ENCODE measurements at places on chromosomes 12 and 14.

GRCh38 chr12:53592426-53592825 is 33.8 kb downstream of the ATF7 start:
- no peak for DNase-seq

DNA sequence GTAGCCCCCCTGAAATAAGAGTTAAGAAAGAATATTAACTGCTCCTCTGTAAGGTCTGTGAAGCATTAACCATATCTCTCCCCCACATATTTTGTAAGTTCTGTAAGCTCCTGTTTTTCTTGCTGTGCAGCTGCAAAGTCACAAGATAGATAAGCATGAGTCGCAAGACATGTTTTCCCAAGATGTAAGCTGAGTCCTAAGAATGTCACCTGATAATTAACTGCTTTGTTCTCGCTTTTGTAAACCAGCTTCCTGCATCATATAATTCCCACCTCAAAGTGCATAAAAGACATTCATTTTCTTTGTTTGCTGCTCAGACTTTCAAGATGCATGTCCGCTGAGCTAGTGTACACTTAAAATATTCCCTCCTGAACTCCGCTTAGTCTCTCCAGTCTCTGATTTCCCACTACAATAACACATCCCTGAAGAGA is 27.0 kb upstream of the PHC1 start:
- DNase-seq = no peak

GRCh38 chr12:20555771-20556170 is 139.4 kb upstream of the SLCO1C1 start:
- DNase-seq = no peak

DNA sequence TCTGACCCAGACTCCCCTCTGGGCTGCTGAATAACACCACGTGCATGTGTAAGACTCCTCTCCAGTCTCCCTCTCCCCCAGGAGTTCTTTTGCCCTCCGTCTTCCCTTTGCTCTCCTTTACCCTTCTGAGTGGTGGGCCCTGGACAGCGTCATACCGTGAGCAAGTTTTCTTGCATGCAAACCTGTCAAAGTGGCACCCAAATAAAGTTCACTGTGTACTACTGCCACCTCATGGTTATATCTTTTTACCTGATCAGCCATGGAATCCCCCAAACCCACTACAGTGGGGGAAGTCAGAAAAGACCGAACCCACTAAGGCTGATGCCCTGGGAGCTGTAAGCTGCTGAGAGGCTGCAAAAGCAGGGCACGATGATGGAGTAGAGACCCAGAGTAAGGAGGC is 131.1 kb upstream of the VRK1 start:
- DNase-seq = no peak

- no peak for DNase-seq
Measured at GRCh38 chr14:34710006-34710405, 4.4 kb downstream of the CFL2 start.

GRCh38 chr12:116337312-116337711 is 59.8 kb upstream of the MED13L start:
- no peak for DNase-seq

GRCh38 chr12:8829125-8829518 is 6.7 kb downstream of the A2ML1 start:
- DNase-seq = no peak

DNA sequence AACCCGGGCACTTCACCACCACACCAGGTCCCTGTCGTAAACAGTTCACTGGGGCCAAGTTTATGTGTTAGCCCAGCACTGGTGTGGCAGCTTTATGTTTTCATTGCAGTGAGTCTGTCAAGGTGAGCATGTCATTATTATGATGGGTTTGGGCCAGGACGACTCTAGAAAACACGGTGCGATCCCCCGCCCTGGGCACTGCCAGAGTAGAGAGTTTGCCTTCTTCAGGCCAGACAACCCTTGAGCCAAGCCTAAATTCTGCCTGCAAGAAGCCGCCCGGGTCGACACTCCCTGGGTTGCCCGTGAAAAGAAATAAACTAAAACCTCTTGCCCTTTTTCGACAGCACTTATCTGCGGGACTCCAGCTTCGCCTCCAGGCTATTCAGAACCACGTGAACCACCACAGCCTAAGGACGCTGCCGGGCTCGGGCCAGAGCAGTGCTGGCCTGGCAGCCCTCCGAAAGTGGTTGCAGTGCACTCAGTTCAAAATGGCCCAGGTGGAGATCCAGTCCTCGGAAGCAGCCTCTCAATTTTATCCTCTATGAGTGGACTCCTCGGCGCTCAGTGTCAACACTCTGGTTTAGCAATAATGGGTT is 81.8 kb downstream of the PRIMA1 start:
- DNase-seq = no peak

GRCh38 chr14:73696466-73697400 is 17.5 kb downstream of the PNMA1 start:
- no peak for DNase-seq

DNA sequence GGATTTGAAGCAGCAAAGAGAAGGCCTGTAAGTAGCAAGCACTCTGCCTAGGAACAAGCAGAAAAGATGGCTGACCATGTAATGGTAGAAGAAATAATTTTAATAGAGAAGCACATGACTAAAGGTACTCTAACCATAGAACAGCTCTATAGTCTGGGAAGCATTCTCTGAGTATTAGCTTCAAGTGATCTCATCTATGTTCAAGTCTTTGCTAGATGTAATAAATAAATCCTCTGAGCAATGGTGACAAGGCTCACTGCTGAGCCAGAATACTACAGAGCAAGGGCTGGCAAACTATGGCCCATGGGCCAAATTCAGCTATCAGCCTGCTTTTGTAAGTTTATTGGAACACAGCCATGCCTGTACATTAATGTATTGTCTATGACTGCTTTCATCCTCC is 84.8 kb downstream of the PEBP1 start:
- DNase-seq = no peak

DNA sequence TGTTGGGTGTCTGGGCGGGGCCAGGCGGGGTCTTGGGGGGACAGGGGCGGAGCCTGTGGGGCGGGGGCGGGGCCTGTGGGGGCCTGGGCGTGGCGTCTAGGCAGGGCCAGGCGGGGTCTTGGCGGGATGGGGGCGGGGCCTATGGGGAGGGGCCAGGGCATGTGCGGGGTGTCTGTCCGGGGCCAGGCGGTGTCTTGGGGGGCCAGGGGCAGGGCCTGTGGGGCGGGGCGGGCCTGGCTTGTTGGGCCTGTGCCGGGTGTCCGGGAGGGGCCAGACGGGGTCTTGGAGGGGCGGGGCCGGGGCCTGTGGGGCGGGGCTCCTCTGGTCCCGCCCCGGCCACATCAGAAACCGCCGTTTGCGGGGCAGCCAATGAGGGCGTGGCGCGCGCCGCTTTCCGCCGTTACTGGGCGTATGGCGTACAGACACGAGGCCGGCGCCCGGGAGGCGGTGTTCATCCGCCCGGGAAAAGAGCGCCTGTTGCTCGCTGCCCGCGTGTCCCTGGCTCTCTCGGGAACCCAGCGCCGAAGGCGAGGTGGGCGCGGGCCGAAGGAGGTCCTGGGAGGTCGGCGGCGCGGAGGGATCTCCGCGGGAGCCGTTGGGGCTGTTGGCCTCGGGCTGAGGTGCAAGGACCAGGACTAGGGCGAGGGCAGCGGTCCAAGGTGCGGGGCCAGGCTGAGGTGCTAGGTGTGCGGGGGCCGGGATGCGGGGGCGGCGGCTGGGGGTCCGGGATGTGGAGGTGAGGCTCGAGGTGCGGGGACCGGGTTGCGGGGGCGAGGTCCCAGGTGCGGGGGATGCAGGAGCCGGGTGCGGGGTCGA is at the start of gene PIWIL1:
PIWIL1 (plus strand) TSS at position 400 of the 816 bp plus-strand sequence. CDS start 4,705 bp downstream, outside the sequence.
- DNase-seq = no peak

DNA sequence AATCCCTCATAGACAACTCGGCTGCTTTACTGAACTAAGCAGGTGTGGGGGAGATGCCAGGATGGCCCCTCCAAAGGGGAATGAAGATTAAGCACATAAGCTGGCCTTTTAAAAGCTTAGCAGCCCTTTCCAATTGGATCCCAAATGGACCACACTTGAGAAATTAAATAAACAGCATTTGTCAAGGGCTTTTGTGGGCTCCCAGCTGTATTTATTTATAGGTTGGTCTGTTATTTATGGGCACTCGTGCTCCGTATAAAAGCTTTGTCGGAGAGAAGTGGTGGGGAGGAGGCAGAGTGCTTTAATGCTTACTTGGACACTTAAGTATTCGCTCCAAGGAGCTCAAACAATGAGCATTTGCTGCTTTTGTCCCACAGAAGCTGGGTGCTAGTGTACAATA is 580.2 kb downstream of the MED13L start:
- no peak for DNase-seq

DNA sequence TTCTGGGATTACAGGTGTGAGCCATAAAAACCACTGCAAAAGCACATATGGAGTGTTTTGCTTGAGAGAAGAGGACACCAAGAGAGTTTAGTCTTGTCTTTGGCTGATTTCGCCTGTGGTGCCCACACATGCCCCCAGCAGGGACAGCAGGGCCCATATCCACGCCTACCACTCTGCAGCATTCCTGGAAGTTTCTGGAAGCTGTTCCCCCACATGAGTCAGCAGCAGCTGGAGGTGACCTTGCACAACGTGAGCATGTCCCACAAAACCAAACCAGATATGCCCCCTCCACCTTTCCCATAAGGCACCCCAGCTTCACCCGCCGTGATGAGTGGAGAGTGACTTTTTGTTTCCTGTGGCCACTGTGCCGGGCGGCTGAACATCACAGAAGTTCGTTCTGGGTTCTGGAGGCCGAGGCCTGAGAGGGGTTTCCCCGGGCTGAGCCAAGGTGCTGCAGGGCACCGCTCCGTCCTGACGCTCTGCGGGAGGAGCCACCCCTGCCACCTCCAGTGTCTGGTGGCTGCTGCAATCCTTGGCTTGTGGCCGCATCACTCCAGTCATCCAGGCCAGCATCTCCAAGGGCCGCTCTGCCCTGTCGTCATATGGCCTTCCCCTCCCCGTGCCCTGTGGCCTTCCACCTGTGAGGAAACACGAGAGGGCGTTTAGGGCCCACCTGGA is 4.7 kb downstream of the ASPG start:
- no peak for DNase-seq

- DNase-seq = no peak
Measured at GRCh38 chr14:71231521-71232393, 324.5 kb downstream of the PCNX1 start.

- no peak for DNase-seq
Measured at GRCh38 chr12:82788594-82788993, 101.9 kb downstream of the TMTC2 start.

- DNase-seq = no peak
Measured at GRCh38 chr14:37591311-37591940, 3.6 kb downstream of the FOXA1 start.

DNA sequence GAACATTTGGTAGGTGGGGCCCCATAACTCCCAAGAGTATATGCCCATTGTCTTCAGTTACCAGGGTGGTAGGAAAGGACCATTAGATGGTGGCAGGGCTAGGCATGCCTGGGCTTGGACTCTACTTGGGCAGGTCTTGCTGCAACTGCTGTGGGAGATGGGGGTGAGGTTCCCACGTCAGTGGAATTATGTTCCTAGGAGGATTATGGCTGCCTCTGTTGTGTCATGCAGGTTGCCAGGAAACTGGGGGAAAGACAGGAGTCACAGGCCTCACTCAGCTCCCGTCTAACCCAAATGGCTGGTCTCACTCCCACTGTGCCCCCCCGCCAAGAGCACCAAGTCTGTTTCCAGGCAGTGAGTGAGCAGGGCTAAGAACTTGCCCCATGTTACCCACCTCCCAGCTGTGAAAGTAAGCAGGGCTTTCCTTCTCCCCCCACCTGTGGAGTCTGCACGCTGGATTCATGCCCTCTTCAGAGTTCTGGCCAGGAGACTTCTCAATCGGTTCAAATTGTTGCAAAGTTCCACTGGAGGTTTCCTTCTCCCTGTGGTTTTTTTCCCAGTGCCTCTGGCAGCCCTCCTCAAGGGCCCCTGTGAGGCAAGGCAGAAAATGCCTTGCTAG is 337.5 kb downstream of the CCDC91 start:
- no peak for DNase-seq

DNA sequence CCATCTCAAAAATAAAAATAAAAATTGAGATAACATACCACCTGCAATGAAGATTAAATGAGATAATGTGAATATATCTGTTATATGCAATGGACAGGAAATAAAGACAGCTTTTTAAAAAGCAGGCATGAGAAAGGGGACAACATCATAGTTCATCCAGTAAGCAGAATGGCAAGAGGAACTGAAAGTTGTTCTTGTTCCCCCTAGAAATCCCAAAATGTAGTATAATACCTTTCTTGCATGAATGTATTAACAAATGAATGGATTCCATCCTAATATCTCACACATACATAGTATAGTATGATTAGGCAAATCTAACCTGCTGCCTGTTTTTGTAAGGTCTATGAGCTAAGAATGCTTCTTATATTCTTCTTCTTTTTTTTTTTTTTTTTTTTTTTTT is 31.4 kb downstream of the FGD6 start:
- no peak for DNase-seq

DNA sequence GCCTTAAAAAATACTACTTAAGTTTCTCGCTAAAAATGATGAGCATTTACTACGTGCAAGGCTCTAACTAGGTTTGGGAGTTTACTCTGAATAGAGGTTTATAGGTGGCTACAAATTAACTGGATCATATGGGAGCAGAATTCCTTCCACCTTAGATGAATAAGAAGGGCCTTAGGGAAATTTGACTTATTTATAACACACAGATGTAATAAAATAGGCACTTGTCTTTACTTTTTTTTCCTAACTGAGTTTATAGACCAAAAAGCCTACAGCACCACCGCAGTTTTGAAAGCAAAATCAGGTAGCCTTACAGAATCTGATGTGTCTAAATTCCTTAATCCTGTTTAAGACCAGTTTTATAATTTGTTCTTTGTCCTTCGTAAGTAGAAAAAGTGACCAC is 10.5 kb downstream of the AEBP2 start:
- no peak for DNase-seq

- no peak for DNase-seq
Measured at GRCh38 chr14:80350707-80351106, 139.4 kb upstream of the DIO2 start.

- DNase-seq = no peak
Measured at GRCh38 chr12:131046813-131047788, 93.4 kb downstream of the ADGRD1 start.

- no peak for DNase-seq
Measured at GRCh38 chr12:76002598-76003354, 28.8 kb downstream of the PHLDA1 start.

- no peak for DNase-seq
Measured at GRCh38 chr14:102795060-102795925, 18.0 kb downstream of the TRAF3 start.

DNA sequence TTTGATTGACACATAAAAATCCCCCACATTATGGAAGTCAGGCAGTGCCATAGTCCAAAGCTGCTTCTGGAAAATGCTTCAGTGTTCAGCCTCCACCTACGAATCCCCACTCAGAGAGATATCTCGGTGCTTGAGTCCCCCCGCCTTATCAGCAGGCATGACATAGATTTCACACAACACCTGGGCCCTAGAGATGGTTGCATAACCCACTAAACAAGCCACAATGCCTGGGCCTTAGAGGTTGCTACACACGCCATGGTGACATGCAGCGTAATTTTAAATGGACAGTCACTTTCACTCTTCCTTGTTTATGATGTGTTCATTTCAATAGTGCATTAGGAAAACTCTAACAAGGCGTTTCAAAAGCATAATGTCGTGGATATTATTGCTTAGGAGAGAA is 38.0 kb downstream of the CCDC60 start:
- DNase-seq = no peak

- no peak for DNase-seq
Measured at GRCh38 chr14:55731881-55732498, 152.0 kb downstream of the KTN1 start.

GRCh38 chr12:31558521-31558920 is 32.4 kb downstream of the DENND5B start:
- DNase-seq = no peak
